A549 treated with CpdA at 1 μM for 4 hours (cell line): ENCODE measurements at places on chromosomes 11 and 22. TPM values are rescaled to one million over a fixed set of nuclear protein-coding genes. Genes with fewer than 3 reads are reported as not detected.

The ELF5 gene
- not detected in 5 replicates for total RNA-seq

The PRCP gene
- 48.3 to 53.7 TPM (median 49.9 TPM) in 5 replicates for total RNA-seq

The PRR5L gene
- total RNA-seq, result 7.9 to 15.3 TPM (median 11.0 TPM) in 5 replicates

The GNAZ gene
- 2.1 to 2.8 TPM (median 2.6 TPM) in 5 replicates for total RNA-seq

The CDC42BPG gene
- total RNA-seq, result 1.4 to 1.8 TPM (median 1.6 TPM) in 5 replicates

The TMPRSS4 gene
- not detected in 5 replicates for total RNA-seq

The NCR3LG1 gene
- 1.8 to 3.2 TPM (median 1.9 TPM) in 5 replicates for total RNA-seq

The FXYD6 gene
- total RNA-seq, result 0.12 to 0.80 TPM (median 0.27 TPM) in 5 replicates

The SERPING1 gene
- total RNA-seq, result 0.37 to 1.1 TPM (median 0.64 TPM) in 5 replicates

The CALCB gene
- 0.07 TPM in 1 of 5 replicates, not detected in the others for total RNA-seq

The PPP1CA gene
- 272 to 298 TPM (median 294 TPM) in 5 replicates for total RNA-seq

The USP2 gene
- total RNA-seq, result 0.24 to 0.60 TPM (median 0.45 TPM) in 5 replicates

The CLP1 gene
- 28.0 to 33.4 TPM (median 30.8 TPM) in 5 replicates for total RNA-seq

The UPK2 gene
- total RNA-seq, result 0.77 to 1.1 TPM (median 0.98 TPM) in 5 replicates

The P2RY6 gene
- total RNA-seq, result 7.5 to 17.6 TPM (median 14.1 TPM) in 5 replicates
